ENCODE measurements at places on chromosomes 13 and 19. TPM values are rescaled to one million over a fixed set of nuclear protein-coding genes. Genes with fewer than 3 reads are reported as not detected.

Gene PTPRH
- 1.00 TPM for total RNA-seq

Gene TNFRSF19
- 0.50 TPM for total RNA-seq

Gene PRTN3
- not detected for total RNA-seq

Gene CLEC4M
- not detected for total RNA-seq

Gene PCSK4
- 1.2 TPM for total RNA-seq

Gene MCEMP1
- under 0.01 TPM for total RNA-seq

Gene CEACAM16
- not detected for total RNA-seq

Gene LHB
- total RNA-seq: 0.21 TPM

Gene R3HDM4
- 46.1 TPM for total RNA-seq

Gene ZNF844
- 3.8 TPM for total RNA-seq

Gene MUC16
- total RNA-seq: under 0.01 TPM

Gene PDCD5
- total RNA-seq: 144 TPM

Gene ZNF699
- total RNA-seq: 24.9 TPM

Gene C19orf73
- 1.7 TPM for total RNA-seq

Gene C19orf81
- 0.68 TPM for total RNA-seq

Gene IRGC
- total RNA-seq: not detected

Gene KLK4
- total RNA-seq: not detected

Gene ETFB
- total RNA-seq: 26.7 TPM

Gene VSTM2B
- not detected for total RNA-seq

Gene OPA3
- total RNA-seq: 6.2 TPM

Gene POLR2I
- 63.3 TPM for total RNA-seq

Gene FUT2
- 46.3 TPM for total RNA-seq

Gene NKPD1
- 0.93 TPM for total RNA-seq
